ENCODE measurements at places on chromosomes 13 and 19.

DNA sequence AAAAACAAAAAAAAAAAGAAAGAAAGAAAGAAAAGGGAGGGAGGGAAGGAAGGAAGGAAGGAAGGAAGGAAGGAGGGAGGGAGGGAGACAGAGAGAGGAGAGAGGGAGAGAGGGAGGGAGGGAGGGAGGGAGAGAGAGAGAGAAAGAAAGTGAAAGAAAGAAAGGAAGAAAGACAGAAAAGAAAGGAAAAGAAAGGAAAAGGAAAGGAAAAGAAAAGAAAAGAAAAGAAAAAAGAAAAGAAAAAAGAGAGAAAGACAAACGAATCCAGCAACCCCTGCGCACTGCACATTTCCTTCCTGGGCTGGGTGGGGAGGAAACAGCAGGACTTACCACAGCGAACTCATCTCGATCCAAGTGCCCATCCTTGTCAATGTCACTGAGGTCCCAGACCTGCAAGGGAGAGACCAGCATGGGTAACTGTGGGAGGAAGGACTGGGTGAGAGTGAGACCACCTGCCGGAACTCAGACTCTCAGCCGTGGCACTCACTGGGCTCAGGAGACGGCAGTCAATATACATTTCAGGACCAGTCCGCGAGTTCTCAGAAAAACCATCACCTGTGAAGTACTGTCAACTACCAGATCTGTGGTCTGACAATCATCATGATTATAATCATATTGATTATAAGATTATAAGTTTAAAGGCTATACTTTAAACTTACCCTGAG is 43.3 kb downstream of the EPS15L1 start:
- no peak for DNase-seq

GRCh38 chr19:18349524-18350128 is 9.2 kb downstream of the PGPEP1 start:
- DNase-seq: no peak

DNA sequence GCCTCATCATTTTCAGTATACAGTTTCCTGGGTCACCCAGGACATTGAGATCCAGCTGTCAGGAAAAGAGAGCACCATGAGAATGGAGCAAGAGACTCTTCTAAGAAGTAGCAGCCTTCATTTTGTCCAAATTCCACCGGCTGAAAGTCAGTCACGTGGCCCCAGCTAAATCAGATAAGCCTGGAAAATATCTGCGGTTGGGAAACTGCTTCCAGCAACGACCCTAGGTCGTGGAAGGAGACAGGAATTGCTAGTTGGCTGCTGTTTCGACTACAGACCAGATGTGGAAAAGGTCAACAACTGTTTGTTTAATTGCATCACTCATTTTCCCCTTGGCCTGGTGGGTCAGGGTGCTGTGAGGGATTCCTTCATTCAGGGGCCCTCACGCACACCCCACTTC is 107.0 kb downstream of the ZNF536 start:
- no peak for DNase-seq

GRCh38 chr13:94427313-94427953 is 52.0 kb downstream of the DCT start:
- no peak for DNase-seq

DNA sequence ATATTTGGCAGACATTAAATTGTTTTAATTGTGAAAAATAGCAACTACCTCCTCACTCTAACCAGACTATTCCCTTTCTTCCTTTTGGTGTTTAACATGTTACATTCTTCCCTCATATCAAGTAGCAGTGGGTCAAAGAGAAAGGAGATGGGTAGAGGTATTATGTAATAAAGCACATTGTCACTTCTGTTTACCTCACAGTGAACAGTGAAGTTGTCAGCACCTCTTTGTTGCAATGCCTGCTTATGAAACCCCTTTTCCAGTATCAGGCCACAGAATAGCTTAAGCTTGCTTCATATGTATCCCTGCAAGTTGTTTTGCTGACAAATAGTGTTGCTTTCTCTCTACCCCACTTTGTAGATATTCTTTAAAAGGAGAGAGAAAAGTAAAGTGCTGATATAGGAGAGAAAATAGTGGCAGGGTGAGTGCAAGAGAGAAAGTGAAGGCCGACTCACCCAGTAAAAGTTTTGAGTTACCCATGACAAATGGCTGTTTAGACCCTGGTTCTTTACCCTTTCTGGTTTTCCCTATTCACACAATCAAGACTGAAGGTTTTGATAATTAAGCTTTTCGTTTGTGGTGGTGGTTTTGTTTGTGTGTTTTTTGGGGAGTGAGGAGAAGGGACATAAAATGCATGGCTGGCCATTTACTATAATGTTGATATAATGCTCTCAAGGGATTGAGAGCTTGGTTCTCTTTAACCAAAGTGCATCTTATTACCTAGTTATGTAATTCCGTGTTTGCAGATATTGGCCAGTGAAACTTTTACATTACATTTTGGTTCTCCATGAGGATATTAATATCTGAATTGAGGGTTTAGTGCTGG is 3.7 kb downstream of the ITM2B start:
- no peak for DNase-seq

GRCh38 chr13:95168191-95168590 is 133.1 kb downstream of the ABCC4 start:
- DNase-seq: no peak

- no peak for DNase-seq
Measured at GRCh38 chr13:28753946-28754345, 35.2 kb upstream of the SLC46A3 start.
